ENCODE measurements at places on chromosomes 6 and 20. TPM values are rescaled to one million over a fixed set of nuclear protein-coding genes. Genes with fewer than 3 reads are reported as not detected.

DNA sequence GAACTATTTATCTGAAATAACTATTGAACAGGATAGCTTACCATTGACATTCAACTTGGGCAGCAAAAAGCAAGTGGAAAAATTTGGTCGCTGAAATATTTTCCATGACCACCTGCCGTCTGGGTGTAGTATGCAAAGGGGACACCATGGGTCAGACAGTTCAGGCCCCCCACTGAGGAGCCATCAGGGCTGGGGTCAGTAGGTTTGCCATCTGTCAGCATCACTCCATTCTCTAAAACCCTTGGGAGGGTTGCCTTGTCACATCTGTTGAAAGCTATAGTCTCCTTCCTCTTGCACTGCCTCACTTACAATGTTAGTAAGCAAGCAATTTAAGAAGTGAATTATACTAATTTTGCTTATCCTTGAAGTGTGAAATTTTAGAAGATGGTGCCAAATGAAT is 44.9 kb downstream of the NRN1 start:
- no peak for DNase-seq
- H3K27me3 ChIP-seq, result peaks cover 13% of the 10 kb centered on the region
- no peaks in the 10 kb centered on the region for H3K4me1 ChIP-seq
- no peaks in the 10 kb centered on the region for H3K36me3 ChIP-seq
- no peak overlapping the region for H3K27ac ChIP-seq

- H3K4me3 ChIP-seq, result no peak overlapping the region
- peaks cover 3% of the 10 kb centered on the region for H3K27me3 ChIP-seq
- H3K27ac ChIP-seq, result no peak overlapping the region
- no peaks in the 10 kb centered on the region for H3K36me3 ChIP-seq
These were observed 13.3 kb upstream of the KCNG1 start for GRCh38 chr20:51036226-51036625.

Gene ZNF391
- 2.0 TPM for polyA plus RNA-seq

Gene OTOR
- polyA plus RNA-seq, result not detected

Gene CPNE5
- 0.29 TPM for polyA plus RNA-seq

All from immature natural killer cell (primary cell).